ENCODE measurements at places on chromosomes 1 and 21.

DNA sequence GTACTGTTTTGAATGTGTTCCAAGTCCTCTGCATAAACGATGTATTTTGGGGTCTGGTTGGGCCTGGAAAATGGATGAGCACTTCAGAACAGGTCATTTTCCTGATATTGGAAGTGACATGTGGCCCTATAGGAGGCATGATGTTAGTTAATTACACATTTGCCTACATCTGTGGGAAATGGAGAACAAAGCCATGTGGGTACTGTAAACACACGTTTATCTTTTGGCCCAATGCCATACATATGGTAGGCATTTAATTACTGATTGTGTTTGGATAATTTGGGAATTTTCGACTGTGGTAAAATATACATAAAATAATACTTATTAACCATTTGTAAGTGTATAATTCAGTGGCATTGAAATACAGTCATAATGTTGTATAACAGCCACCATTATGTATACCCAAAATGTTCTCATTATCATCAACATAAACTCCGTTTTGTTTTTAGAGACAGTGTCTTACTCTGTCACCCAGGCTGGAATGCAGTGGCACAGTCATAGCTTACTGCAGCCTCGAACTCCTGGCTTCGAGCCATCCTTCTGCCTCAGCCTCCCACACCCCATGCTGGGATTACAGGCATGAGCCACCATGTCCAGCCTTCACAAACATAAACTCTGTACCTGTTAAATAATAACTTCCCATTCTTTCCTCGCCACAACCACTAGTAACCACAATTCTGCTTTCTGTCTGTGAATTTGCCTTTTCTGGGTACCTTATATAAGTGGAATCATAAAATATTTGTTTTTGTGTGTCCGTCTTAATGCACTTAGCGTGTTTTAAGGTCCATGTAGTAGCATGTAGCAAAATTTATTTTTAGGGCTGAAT, 11.9 kb upstream of the RNPEP start:
- DNase-seq: peak; percentile 64

GRCh38 chr1:156319664-156320063, 18.4 kb downstream of the CCT3 start:
- DNase-seq: peak; percentile 0

GRCh38 chr1:222582099-222582774, 7.5 kb downstream of the TAF1A start:
- no peak for DNase-seq

- no peak for DNase-seq
Observed at GRCh38 chr1:185427264-185427663, 110.2 kb upstream of the IVNS1ABP start.

- peak; percentile 60 for DNase-seq
Observed at GRCh38 chr1:34460193-34460592, 283.5 kb downstream of the C1orf94 start.

- DNase-seq: no peak
Observed at GRCh38 chr1:167628741-167629515, 1.1 kb upstream of the RCSD1 start.

DNA sequence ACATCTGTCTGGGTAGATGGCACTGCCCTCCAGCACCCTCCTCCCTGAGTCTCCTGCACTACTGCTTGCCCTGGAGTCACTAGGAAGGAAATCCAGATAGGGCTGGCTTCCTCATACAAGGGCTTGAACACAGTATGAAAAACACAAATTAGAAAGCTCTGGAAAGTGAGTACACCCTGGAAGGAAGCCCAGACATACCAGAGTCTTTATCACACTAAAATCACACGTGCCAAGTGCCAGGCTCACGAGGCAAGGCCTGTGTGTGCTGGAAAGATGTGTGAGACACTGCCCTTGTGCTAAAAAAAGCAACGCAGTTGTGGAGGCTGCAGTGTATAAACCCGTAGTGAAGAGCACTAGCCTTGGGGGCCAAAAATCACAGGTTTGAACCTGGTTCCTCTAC, 28.3 kb upstream of the S100A7 start:
- DNase-seq: no peak

DNA sequence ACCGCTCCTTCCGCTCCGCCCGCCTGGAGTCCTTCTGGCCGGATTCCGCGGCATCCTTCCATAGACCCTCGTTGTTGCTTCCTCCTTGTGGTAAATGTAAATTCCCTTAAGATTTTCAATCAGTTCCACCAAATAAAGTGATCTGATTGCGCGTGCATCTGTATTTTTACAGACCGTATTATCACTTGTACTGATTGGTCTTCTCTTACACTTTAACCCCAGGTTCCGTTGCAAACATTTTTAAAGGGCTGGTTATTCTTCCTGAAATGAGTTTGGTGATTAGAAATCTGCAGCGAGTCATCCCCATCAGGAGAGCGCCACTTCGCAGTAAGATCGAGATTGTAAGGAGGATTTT, 483 bp downstream of the YBEY start:
- DNase-seq: no peak

DNA sequence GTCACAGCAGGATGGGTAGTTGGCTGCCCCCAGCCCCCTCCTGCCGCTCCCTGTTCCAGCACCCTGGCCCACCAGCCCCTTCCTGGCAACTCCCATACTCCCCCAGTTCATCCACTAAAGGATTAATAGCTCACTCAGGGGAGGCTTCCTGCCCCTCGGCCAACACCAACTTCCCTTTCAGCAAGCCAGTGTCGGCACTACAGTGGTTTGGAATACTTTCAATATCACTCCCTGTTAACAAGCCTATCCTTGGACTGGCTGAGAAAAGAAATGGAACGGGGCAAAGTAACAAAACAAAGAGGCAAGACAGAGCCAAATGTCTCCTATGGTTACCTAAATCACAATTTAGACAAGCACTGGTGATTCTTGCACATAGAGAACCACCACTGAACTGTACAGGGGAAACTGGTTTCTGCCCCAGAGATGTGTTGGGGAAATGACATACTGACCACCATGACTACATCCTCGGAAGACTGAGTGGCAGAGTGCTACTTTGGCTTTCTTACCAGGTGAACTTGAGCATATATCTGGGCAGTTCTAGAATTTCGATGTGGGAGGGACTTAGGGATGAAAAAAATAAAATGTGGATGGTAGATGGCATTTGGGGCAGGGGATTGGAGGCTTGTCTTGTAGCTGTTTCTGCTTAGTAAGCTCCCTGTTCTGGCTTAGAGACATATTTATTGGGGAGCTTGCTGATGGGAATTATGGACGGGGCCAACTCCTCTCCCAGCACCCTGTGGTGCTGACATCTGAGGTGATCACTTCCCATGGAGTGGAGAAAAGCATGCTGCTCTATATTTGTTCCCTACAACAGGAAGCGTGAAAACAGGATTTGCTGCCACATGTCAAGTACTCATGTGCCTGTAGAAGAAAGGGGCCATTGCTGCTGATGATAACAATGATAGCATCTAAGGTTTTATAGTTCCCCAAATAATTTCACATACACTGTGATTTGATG, 7.1 kb upstream of the CAPN2 start:
- no peak for DNase-seq

DNA sequence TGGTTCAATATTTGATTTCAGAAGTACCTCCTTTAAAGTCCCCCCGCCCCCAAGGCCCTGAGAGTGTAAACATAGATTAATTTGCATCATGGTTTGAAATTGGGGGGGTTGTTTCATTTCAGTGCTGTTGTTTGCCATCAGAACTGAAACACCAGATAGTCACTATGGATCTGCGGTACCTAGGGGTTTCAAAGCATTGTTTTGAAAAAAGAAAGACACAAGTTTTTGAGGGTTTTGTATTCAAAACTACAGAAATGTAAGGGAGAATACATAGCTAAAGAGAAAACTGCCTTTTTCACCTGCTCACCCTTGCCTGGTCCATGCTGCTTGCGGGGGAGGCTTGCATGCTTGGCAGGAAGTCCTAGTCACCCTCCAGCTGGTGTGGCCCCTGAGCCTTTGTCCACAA, 59.3 kb downstream of the ACP6 start:
- DNase-seq: no peak

DNA sequence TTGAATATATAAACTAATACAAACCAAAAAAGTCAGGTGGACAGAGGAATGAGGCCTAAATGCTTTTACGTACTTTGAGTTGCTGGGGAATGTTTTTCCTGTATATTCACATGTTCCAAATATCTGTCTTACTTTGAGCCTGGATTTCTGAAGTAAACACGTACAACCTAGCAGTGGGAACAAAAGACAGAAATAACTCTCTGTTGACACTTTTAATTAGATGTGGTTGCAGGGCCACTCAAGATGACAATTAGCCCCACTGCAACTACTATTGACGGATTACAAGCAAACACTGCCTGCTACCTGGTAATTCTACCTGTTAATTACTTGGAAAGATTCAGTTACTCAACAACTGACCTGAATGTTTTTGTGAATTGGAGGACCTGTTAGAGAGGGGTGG, 196.9 kb downstream of the TTLL7 start:
- peak; percentile 98 for DNase-seq

DNA sequence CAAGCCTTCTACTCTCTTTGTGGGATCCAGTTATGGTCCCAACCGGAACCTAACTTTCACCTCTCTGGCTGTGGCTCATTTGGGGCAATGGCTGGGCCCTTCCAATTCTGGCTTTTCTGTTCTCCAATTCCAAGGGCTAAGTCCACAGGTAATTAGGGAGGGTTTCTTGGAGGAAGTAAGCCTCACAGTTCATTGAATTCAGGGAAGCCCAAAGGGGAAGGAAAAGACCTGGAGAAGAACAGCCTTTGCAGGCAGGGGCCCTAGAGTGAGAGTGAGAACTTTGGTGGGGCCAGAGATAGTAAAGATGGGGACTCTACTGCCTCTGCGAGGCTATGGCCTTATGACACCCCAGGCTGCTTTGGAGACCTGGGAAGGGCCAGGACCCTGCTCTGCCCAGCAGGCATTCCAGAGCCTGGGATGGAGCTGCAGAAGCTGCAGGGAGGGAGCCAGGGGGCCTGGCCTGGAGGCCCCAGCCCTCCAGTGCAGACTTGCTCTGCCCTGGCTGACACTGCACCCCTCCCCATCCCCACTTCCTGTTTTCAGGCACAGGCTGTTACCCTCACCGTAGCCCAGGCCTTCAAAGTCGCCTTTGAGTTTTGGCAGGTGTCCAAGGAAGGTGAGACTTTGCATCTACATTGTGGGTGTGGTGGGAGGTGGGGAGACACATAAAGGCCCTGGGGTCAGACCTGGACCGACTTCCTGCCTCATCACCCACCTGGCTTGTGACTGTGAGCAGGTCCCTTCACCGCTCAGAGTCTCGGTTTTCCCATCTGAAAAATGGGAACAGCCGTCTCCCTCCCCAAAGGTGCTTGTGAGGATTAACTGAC, 18.9 kb downstream of the LDLRAP1 start:
- peak; percentile 12 for DNase-seq

DNA sequence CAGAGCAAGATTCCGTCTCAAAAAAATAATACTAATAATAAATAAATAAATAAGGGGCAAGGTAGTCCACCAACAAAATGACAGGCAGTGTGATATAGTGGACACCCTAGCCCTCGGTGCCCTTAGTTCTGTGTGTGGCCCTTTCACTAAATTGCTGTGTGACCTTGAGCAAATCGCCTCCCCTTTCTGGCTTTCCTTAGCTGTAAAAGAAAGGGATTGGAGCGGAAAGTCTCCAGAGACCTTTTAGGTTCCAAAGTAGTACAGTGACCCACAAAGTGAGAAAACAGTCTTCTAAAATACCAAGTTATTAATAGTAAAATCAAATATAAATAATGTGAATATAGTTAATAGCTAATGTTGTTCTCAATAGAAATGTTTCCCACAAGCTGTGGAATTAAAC, 7.6 kb downstream of the LMNA start:
- DNase-seq: no peak

DNA sequence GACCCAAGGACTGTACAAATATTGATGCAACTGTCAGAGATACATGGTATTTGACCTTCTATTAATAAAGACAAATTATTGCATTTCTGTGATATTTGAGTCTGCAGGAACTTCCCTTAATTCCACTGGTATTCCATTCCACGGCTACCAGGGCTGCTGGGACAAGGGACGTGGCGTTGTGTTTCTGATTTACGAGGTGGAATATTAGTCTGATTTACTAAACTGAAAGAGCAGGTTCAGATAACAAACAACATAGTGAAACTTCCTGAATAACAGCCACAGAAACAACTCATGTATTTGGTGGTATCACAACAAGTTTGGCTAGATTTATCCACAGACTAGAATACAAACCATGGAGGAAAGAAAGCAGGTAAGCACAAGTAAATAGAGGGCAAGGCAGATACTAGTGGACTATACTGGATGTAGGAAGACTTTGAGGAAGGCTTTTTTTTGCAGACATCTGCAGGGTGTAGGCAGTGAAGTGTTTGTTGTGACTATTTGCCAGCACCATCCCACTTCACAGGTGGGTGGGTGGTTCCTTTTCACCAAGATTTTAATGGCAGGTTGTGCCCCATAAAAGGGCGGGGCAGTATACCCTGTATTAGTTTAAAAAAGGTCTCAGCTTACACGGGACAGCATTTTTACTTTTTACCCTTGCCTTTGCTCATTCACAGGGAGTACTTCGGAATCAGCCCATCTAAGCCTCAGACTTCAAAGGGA, 100.4 kb downstream of the FGGY start:
- DNase-seq: no peak

DNA sequence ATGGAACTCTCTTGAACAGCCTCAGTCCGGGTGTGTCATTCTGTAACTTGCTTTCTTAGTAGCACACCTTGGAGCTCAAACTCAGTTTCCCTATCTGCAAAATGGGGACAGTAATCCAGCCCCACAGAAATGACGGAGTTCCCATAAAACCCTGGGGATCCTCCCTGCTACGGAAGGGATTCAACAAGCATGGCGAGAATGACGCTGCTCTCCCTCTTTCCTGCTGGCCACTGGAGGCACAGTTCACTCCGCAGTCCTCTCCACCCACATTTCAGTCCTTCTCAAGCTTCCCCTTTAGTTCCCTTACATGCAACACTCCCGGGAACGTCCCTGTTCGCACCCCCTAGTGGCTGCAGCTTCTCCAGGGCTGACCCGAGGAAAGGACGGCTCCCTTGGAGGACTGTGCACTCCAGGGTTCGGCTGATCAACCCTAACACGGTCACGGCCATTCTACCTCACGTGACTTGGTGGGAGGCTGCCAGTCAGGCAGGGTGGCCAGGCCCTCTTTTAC, 20.6 kb downstream of the RUNX3 start:
- no peak for DNase-seq

GRCh38 chr1:17606826-17607440, 67.4 kb downstream of the ARHGEF10L start:
- peak; percentile 32 for DNase-seq

DNA sequence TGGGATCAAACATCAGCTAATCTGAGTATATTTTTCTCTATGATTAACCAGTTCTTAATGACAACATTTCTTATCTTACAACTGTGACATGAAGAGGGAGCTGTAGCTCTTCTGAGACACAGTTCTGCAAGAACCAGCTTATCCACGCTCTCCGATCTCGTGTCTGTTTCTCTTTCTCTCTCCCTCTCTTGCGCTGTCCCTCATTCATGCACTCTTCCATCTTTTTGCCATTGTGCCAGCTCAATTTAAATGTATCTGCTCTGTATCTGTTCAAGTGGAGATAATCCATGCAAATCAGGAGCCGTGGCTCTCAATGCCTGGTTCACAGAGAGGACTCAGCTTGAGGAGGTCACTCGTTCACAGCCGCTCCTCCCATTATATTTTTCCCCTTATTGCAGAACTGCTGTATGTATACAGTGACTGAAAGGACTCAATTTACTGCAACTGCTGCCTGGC, 494.7 kb upstream of the ADGRL2 start:
- DNase-seq: peak; percentile 88

GRCh38 chr1:6260433-6260934, 414 bp downstream of the GPR153 start:
- no peak for DNase-seq
